Activated T-cell treated with anti-CD3 and anti-CD28 coated beads for 48 hours (primary cell): ENCODE measurements at places on chromosomes 1 and 21.

- DNase-seq: no peak
Observed at GRCh38 chr1:39554277-39554676, 22.3 kb downstream of the PABPC4 start.

DNA sequence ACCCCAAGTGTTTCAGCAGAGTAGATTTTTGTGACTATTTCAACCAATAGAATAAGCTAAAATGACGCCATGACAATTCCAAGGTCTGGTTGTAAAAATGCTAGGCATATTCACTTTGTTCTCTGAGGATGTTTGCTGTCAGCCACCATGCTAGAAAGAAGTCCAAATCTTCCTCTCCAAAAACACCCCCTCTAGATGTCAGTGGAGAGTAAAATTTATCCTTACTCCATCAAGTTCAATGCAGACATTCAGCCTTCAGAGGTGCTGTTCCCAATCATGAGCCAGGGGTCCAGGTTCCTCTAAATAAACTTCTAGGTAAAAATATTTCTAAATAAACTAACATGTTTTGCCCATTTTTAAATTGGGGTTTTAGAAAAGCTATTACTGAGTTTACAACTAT, 395.4 kb upstream of the ADAMTS5 start:
- DNase-seq: no peak

DNA sequence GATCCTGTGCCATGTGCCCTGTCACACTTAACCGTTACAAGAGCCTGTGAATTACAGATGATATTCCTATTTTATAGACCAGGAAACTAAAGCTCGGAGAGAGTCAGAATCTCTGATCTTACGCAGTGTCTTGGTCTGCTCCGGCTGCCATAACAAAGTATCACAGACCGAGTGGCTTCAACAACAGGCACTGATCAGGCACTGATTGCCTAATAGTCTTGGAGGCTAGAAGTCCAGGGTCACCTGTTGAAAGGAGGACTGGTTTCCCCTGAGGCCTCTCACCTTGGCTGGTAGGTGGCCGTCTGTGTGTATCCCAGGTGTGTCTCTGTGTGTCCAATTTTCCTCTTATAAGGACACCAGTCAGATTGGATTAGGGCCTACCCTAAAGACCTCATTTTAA, 31.5 kb upstream of the KCNE2 start:
- DNase-seq: no peak

- DNase-seq: no peak
Observed at GRCh38 chr1:51491166-51491981, 27.7 kb downstream of the EPS15 start.

DNA sequence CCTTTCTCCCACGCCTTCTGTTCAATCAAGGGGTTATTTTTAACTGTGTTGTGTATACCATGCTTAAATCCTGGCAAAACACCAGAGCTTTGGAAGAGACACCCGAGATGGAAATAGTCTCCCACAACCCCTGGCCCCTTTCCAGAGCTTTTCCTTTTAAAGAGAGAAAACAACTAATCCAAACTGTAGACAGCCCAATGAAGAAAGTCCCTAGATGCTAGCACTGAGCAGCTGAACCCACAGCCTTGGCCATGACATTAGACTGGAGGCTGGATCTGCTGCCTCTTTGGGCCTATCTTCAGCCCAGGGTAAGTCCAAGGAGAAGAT, 64.9 kb upstream of the ARTN start:
- no peak for DNase-seq

DNA sequence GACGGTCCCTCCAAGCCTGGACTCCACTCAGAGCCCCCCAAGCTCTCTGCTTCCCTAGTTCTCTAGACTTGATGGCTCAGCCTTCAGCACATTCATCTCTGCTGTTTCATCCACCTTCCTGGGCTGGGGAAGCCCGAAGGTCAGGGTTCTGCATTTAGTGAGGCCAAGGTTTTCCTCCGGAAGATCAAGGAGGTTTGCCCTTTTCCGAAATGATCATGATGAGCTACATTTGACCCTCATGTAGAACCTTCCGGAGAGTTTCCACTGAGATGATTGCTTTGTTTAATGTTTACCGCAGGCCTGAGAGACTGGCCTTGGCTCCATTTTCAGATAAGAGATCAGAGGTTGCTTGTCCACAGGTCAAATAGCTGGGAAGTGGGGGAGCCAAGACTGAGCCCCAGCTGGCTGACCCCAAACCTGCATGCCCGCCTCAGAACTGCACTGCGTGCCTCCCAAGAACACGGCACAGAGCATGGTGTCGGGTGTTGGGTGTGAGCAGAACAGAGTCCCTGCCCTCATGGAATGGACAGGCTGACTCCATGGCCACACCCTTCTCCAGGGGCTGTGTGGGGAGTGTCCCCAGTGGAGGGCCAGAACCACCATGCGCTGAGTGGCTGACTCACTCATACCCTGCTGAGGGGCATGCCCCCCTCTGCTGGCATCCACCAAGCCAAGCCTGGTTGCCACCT, 200.8 kb upstream of the TMEM51 start:
- no peak for DNase-seq
